Activated effector memory CD4-positive, alpha-beta T cell treated with Interleukin-2 at 50 U/mL for 16 hours (primary cell): ENCODE measurements at places on chromosomes 16 and 17.

DNA sequence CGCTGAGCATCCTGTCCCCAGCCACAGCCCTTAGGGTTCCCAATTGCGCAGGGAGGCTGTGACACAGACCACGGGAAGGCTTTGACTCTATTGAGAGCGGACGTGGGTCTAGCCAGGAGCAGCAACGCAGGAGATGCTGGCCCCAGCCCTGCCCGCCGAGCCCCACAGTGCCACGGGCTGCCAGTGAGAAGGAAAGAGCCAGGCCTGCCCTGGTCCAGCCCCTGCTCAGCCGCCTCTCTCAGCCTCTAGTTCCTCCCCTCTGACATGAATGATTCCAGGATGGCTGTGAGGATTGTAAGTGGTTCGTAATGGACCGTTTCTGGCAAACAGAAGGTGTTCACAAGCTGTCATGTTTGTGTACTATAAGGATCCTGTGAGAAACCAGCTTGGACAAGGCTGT lies 2.5 kb downstream of the BHLHA9 start:
- no peak for DNase-seq

DNA sequence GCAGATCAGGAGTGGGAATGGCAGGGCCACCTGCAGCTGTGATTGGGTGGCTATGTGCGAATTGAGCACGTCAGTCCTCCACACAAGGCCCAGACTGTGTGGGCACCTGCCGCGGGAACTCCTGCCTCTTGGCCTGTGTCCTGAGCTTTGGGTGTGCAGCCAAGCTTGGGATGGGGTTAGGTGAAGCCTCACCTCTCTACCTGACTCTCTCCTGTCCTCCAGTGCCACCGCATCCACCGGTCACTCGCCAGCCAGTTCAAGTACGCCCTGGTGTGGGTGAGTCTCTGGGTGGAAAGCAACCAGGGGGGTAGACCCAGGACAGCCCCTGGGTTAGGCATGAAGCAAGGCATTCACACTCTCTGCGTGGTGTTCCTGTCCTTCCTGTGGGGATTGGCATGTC lies 2.3 kb upstream of the MYO15A start:
- DNase-seq: no peak

GRCh38 chr16:75281826-75282225 lies 30.4 kb upstream of the BCAR1 start:
- DNase-seq: no peak

GRCh38 chr17:8941980-8942622 lies 23.4 kb downstream of the PIK3R5 start:
- DNase-seq: no peak

- no peak for DNase-seq
Measured at GRCh38 chr16:68468842-68469241, 20.5 kb upstream of the SMPD3 start.

GRCh38 chr16:83949724-83950001 lies 3.4 kb upstream of the OSGIN1 start:
- DNase-seq: no peak

- no peak for DNase-seq
Measured at GRCh38 chr17:73265646-73266640, 4.3 kb upstream of the CPSF4L start.

GRCh38 chr17:39750131-39751015 lies 12.6 kb downstream of the GRB7 start:
- no peak for DNase-seq

GRCh38 chr16:57732037-57732436 lies 3.5 kb upstream of the KATNB1 start:
- no peak for DNase-seq

- DNase-seq: no peak
Measured at GRCh38 chr17:74374858-74375257, 7.6 kb downstream of the GPR142 start.

GRCh38 chr16:79124016-79124756 lies 476.4 kb downstream of the MAF start:
- DNase-seq: no peak

DNA sequence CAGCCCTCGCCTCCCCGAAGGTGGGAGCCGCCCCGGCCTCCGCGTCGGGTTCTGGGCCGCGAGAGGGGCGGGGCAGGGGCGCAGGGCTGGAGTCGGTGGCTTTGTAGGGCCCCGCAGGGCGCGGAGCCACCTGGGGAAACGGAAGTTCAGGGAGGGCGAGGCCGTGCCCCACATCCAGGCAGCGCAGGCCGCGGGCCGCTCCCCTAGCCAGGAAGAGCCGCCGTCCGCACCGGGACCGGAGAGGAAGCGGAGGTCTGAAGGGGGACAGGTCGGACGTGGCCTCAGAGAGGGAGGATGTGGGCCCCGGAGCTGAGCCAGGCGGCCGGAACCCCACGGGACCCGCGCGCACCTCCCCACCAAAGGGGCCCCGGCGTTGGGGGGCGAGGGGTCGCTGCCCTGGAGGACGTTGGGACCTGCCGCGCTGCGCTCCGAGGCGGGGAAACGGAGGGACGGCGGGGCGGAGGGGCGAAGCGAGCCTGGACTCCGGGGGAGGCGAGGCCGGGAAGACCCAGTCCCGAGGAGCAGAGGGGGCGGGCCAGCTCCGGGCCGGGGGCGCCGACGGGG lies 482 bp upstream of the SLC16A3 start:
- peak; percentile 57 for DNase-seq

GRCh38 chr16:11264155-11264832 lies 4.8 kb downstream of the TNP2 start:
- no peak for DNase-seq

- DNase-seq: no peak
Measured at GRCh38 chr17:82441691-82442487, 8.7 kb downstream of the CYBC1 start.

DNA sequence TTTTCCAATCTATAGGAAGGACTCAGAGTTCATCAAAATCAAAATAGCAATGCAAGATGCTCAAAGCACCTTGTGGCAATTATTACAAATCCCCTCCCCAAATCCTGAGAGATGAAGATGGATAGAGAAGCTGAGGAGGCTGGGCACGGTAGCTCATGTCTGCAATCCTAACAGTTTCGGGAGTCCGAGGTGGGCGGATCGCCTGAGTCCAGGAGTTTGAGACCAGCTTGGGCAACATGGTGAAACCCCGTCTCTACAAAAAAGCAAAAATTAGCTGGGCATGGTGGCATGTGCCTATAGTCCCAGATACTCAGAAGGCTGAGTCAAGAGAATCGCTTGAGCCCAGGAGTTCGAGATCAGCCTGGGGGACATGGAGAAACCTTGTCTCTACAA lies 8.6 kb downstream of the TBC1D16 start:
- DNase-seq: no peak

GRCh38 chr17:17713839-17714238 lies 32.6 kb downstream of the RAI1 start:
- no peak for DNase-seq

DNA sequence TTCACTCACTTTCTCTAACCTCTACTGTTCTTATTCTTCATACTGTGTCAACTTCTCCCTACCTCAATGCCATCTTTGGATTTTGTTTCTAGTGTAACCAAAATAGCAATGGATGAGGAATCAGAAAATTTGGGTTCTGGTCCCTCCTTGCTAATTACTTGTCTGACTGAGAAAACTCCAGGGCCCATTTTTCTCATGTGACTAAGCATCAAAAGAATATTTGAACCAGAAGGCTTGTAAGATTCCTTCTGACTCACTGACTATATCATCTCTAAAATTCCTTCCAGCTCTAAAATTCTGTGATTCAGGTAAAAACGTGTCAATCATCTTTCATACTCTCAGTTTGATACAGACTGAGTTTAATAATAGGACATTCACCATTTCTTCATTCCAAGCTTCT lies 57.9 kb downstream of the BRIP1 start:
- DNase-seq: no peak

GRCh38 chr17:18323007-18323406 lies 7.9 kb downstream of the SMCR8 start:
- no peak for DNase-seq

DNA sequence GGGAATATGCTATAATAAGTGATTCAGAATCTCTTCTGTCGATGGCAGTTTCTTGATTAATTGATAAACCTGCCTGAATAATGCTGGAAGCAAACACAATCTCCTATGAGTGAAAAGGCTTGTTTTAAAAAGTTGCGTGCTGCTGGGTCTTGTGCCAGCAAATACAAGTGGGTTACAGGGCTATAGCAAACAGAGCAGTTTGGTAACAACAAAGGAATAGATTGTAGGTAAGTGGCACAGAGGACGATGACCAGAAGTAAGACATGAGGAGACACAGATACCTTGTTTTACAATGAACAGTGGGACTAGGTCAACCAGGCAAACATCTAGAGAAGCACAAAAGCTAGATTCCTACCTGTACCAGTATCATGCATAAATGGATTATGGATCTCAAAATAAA lies 23.7 kb upstream of the FAAP100 start:
- no peak for DNase-seq

GRCh38 chr16:67327743-67328142 lies 1.1 kb downstream of the LRRC36 start:
- DNase-seq: no peak

- DNase-seq: no peak
Measured at GRCh38 chr17:71828182-71828596, 292.6 kb upstream of the SOX9 start.

GRCh38 chr16:57906382-57907316 lies 64.3 kb downstream of the CNGB1 start:
- peak; percentile 3 for DNase-seq

GRCh38 chr16:47716571-47716970 lies 255.4 kb downstream of the PHKB start:
- no peak for DNase-seq

- DNase-seq: no peak
Measured at GRCh38 chr16:27242868-27243590, 25.5 kb downstream of the NSMCE1 start.

GRCh38 chr17:30716461-30717290 lies 107.8 kb downstream of the CRLF3 start:
- DNase-seq: no peak

DNA sequence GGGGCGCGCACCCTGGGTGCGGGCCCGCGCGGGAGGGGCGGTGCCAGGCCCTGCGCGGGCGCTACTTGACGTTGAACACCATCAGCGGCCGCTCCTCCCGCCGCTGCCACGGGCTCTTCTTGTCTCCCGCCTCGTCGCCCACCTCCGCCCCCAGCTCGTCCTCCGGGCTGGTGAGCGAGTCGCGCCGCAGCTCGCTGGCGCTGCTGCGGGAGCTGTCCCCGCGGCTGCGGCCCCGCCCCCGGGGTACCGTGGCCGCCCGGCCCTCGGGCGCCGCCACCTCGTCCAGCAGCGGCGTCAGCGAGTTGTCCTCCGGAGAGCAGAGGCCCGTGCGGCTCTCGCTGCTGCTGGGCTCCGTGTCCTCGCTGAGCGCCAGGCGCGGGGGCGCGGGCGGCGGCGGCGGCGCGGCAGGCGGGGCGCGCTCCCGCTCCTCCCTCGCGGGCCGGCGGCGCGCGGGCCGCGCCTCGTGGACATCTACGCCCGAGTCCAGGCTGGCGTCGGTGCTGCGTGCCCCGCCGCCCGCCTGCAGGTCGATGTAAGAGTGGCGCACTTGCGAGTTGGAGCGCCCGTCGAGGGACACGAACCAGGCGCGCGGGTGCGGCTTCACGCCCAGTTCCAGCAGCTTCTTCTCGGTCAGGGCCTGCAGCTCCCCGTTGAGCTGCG lies 8.7 kb downstream of the GRN start:
- DNase-seq: no peak

GRCh38 chr17:82055023-82055964 lies 3.6 kb downstream of the GPS1 start:
- DNase-seq: no peak

GRCh38 chr17:19549746-19550623 lies 16.3 kb downstream of the SLC47A1 start:
- DNase-seq: no peak

- DNase-seq: peak; percentile 48
Measured at GRCh38 chr16:56610017-56610608, 1.7 kb downstream of the MT2A start.

GRCh38 chr17:48542698-48543106 lies 2.2 kb downstream of the HOXB2 start:
- no peak for DNase-seq

- no peak for DNase-seq
Measured at GRCh38 chr17:57495771-57496170, 239.4 kb downstream of the MSI2 start.

DNA sequence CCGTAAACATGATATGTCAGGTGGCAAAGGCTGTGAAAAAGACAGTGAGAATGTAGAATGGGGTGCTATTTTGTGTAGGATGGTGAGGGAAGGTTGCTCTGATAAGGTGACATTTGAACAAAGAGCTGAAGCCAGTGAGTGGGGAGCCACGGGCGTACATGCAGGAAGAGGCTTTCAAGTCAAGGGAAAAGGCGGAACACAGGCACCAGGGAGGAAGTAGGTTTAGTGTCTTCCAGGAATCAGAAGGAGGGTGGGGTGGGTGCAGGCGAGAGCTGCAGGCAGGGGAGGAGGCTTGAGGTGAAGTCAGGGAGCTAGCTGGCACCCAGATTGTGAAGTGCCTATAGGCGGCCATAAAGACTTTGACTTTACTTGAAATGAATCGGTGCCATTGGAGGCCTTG lies 14.1 kb downstream of the ZFP90 start:
- no peak for DNase-seq

- peak; percentile 38 for DNase-seq
Measured at GRCh38 chr17:75832164-75832651, 12.0 kb downstream of the UNC13D start.

GRCh38 chr17:77462090-77462489 lies 321.3 kb downstream of the SEC14L1 start:
- DNase-seq: no peak

- no peak for DNase-seq
Measured at GRCh38 chr17:45320931-45321461, 4.2 kb upstream of the MAP3K14 start.

DNA sequence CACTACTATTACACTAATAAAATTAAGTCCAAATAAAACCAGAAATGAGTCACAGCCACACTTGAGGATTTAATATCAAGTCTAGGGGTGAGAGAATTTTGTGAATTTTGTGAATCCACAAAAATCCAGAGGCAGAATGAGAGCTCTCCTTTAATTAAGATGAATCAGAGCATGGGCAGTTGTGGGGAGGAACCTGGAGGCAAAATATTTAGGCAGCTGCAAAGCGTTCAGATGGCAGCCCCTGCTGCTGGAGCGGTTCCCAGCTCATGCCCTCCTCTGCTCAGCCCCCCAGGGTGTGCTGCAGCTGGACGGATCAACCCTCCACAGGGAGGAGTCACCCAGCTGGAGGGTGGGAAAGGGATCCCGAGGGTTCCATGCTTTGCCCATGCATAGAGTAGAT lies 43.4 kb upstream of the IRX6 start:
- no peak for DNase-seq

GRCh38 chr17:7022781-7023571 lies at the start of gene BCL6B:
BCL6B (plus strand) TSS chr17:7023050; CDS start chr17:7023672, 622 bp downstream.
- DNase-seq: no peak

GRCh38 chr17:29451121-29451742 lies 61.1 kb downstream of the TAOK1 start:
- DNase-seq: no peak

GRCh38 chr16:56258508-56259424 lies 67.5 kb downstream of the GNAO1 start:
- no peak for DNase-seq

GRCh38 chr17:44269535-44270240 lies 1.8 kb upstream of the SLC4A1 start:
- no peak for DNase-seq

GRCh38 chr16:56866955-56867830 lies 2.2 kb downstream of the SLC12A3 start:
- no peak for DNase-seq

GRCh38 chr17:43983515-43984411 lies 20.7 kb upstream of the NAGS start:
- no peak for DNase-seq
